ENCODE measurements at places on chromosomes 6 and 20. TPM values are rescaled to one million over a fixed set of nuclear protein-coding genes. Genes with fewer than 3 reads are reported as not detected.

The ZNF322 gene
- 21.6 TPM for total RNA-seq

The IFT52 gene
- 55.8 TPM for total RNA-seq

The RNF39 gene
- not detected for total RNA-seq

The POU3F2 gene
- not detected for total RNA-seq

The RIPPLY2 gene
- total RNA-seq: not detected

The SLC13A3 gene
- total RNA-seq: 4.2 TPM

The GCNT2 gene
- total RNA-seq: not detected

The SLC35D3 gene
- total RNA-seq: not detected

The WFDC12 gene
- not detected for total RNA-seq

The RPP21 gene
- total RNA-seq: 25.1 TPM

The HTR1B gene
- total RNA-seq: under 0.01 TPM

The HUS1B gene
- 0.65 TPM for total RNA-seq
